ENCODE measurements at places on chromosomes 3 and 15.

GRCh38 chr3:67362686-67363085, 291.7 kb downstream of the SUCLG2 start:
- DNase-seq: no peak

- no peak for DNase-seq
Measured at GRCh38 chr3:186921578-186921977, 8.7 kb upstream of the ST6GAL1 start.

DNA sequence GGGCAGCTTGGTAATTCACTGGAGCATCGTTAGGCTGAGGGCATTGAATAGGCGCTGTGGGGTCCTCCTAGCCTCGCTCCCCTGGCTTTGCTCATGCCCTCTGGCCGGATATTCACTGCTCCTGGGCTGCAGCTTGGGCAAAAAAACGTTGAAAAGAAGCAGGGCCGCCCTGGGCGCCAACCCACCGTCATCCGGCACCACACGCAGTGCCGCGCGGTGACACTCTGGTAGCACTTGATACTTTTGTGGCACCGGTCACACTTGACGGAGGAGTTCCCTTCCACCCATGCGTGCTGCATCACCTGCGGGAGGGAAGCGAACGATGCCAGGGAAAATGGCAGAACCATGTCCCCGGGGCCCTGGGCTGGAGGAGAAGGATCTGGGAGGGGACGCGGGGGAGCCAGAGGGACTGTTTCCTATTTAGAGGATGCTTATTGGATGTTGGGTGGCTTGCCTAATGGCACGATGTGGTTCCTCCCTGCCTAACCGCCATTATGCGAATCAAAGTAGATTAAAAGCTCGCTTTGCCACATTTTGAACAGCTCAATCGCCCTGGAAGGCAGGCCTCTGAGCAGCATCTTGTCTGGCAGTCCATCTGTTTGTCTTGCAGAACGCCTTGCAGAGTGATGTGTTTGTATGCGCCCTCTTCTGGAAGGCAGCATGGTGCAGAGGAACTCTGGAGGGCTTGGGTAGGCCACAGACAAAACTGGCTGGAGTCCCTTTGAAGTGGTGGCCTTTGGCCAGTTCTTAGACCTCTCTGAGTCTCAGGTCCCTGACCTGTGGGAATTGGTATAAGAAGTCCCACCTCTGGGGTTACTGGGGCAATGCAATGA, 93.2 kb downstream of the DGKG start:
- no peak for DNase-seq

- no peak for DNase-seq
Measured at GRCh38 chr3:83514130-83514914, 1444.5 kb upstream of the CADM2 start.

GRCh38 chr15:54547491-54547890, 569.2 kb downstream of the UNC13C start:
- peak; percentile 55 for DNase-seq
